Thoracic aorta (tissue), 2 donors: ENCODE measurements at places on chromosomes 16 and 17.
A peak's percentile ranks its signal among the peaks of the same experiment; 100 is the strongest.

DNA sequence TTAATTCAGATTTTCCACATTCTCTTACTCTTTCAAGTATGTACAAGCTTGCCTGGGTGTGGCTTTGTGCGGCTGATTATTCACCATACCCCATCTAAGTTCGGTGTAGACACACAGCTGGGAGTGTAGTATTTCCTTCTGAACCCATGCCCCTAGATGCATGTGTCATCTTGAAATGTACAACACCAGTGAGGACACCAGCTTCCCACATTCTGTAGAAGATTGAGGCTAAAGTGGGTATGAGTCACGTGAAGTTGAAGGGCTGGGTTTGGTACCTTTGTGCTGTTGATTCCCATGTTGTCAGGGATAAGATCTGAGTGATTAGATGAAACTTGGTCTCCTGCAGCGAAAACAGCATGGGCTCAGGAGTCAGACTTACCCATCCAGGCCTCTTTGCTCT, 14.6 kb upstream of the DHX8 start:
- DNase-seq, result no peak

DNA sequence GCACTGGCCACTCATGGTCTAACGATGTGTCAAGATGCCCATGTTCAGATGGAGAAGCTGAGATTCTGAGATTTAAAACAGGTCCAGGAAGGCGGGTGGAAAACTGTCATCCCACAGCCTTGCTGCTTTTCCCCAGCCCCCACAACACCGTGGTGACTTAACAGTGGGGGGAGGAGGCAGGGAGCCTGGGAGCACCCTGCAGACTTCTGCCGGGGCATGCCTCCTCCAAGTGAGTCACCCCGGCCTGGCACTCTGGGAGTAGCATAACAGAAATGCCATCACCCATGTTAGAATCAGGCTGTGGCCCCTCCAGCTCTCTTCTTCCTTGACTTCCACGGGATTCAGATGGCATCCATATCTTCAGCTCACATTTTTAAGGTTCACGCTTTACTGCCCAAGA, 164.8 kb downstream of the CBLN1 start:
- no peak for DNase-seq

DNA sequence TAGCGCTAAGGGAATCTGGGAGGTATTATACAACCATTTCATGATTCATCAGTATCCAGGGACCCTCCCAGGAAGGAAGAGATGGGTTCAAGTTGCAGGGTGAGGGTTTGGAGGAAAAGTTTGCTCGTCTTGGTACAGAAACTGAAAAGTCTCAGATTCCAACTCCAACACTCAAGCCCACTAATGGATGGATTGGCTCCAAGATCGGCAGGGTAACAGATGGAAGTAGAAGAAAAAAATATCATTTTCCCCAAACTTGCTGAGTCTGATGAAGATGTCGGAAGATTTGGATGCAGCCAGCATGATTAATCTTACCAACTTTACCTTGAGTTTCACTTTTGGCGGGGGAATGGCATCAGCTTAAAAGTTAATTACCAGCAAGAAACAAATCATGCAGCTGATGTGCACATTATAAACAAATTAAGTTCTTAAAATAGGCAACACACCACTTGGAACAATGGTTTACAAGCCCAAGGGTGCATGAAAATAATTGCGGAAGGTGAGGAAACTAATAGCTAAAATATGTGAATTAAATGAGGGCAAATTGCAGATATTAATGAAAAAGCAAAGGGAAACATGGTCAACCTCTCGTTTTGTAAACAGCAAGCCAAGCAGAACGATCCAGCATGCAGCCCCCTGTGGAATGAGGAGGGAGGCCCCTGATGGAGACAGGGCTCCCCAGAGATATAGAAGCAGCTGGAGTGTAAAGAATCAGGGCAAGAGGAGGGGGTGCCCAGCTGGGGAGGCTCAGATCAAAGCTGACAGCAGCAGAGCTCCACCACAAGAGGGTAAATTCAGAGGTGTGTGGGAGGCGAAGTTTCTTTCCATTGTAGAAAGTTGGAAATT, 44.1 kb upstream of the GRIN2A start:
- no peak for DNase-seq

DNA sequence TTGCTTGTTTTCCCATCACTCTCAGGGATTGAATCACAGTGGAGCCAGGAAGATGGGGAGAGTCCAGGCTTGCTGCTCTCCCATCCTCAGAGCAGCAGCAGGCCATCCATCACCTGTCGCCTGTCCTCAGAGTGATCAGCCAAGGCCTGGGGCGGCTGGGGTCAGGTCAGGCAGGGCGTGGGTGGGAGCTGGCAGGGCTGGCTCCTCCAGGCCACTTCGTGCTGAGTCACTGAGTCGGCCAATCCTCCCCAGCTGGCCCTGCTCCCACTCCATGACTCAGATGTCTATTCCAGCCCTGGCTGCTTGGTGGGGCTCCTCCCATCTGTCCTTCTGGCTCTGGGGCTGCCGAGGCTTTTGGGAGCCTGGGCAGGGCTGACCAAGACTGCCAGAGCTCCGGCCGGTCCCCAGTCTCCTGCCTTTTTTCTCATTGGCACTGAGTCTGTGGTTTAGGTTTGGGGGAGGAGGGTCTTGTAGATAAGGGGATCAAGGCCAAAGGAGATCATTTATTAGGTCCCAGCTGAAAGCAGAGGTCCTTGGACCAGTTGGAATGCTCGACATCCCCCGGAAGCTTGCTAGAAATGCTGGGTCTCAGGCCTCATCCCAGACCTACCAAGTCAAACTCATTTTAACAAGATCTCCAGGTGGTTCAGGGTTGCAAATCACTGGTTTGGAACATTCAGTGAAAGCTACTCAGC, 72.7 kb downstream of the ABCC1 start:
- DNase-seq, result peak; percentile 95

GRCh38 chr17:4967539-4968485, at the start of gene SPAG7:
SPAG7 (minus strand) TSS chr17:4967817; CDS start chr17:4967804, 13 bp downstream.
- peak; percentile 79 for DNase-seq

GRCh38 chr16:80900593-80900954, 96.2 kb upstream of the CDYL2 start:
- DNase-seq, result no peak

DNA sequence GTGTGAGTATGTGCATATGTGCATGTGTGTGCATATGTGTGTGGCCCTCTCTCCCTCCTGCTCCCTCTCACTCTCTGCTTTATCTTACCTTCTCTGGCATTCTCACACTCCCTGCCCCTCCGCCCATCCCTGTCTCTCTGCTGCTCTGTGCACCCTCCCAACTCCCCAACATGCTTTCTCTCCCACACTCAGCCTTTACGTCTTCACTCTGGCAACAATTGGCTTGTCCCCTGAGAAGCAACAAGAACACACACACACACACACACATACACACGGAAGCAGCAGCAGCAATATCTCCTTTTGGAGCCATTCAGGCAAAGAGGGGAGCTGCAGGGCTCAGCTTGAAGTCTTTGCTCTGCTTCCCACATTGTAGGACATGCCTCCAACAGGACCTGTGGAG, 27.8 kb downstream of the PITPNM3 start:
- DNase-seq, result no peak

GRCh38 chr17:17762744-17763105, 74.1 kb downstream of the SREBF1 start:
- DNase-seq, result no peak
